ENCODE measurements at places on chromosomes 3 and 15.

DNA sequence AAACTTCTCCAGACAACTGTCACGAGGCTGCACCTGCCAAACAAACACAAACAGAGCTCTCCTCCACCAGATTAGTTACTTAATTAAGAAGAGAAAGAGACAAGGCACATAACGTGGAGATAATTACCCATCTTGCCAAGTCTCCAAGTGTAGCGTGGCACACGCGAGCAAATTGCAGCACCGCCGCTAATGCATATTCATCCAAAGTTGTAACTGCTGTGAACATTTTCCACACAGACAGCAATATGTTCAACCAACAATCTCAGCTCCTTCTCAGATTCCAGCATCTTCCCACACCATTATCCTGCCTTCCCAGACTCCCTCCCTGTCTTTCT lies 309.6 kb upstream of the TLE3 start:
- DNase-seq, result no peak

- peak; percentile 88 for DNase-seq
Measured at GRCh38 chr3:64462203-64462602, 225.6 kb downstream of the ADAMTS9 start.

GRCh38 chr3:53193466-53194209 lies 32.6 kb downstream of the PRKCD start:
- no peak for DNase-seq

GRCh38 chr15:82566690-82567089 lies 26.4 kb upstream of the RPS17 start:
- DNase-seq, result no peak

GRCh38 chr3:10235551-10235950 lies 12.7 kb upstream of the TATDN2 start:
- no peak for DNase-seq

GRCh38 chr3:190097617-190098016 lies 23.1 kb downstream of the P3H2 start:
- no peak for DNase-seq

GRCh38 chr3:185498503-185499396 lies at the start of gene TMEM41A:
TSS of gene TMEM41A (minus strand) at chr3:185499035. CDS start at chr3:185498961, 74 bp downstream.
- DNase-seq, result peak; percentile 49

DNA sequence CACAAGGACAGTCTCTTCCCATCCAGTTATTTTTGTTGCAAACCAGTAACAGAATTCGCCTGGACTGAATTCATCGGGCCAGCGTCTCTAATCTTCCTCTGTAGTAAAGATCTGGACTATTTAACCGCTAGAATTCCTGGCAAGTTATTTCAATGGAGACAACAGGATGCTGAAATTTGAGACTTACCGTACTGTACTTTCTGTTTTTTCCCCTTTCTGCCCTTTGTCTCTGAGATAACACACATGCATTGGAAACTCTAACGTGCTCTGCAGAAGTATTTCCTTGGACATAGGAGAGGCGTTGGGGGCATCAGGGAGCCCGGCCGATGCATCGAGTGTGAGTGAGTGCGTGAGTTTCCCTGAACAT lies 61.5 kb downstream of the ASB7 start:
- DNase-seq, result no peak

- no peak for DNase-seq
Measured at GRCh38 chr3:126946405-126946804, 36.5 kb upstream of the PLXNA1 start.

GRCh38 chr3:39718674-39719595 lies 90.5 kb upstream of the MYRIP start:
- peak; percentile 60 for DNase-seq

GRCh38 chr3:187833799-187834578 lies 88.7 kb upstream of the BCL6 start:
- no peak for DNase-seq

GRCh38 chr3:182650568-182651128 lies 142.7 kb upstream of the ATP11B start:
- no peak for DNase-seq

GRCh38 chr3:63096248-63097058 lies 181.7 kb upstream of the SYNPR start:
- DNase-seq, result no peak

GRCh38 chr15:70056091-70056680 lies 41.5 kb downstream of the TLE3 start:
- no peak for DNase-seq

- no peak for DNase-seq
Measured at GRCh38 chr3:145471976-145472375, 689.0 kb downstream of the PLOD2 start.

- DNase-seq, result no peak
Measured at GRCh38 chr3:135966271-135966961, 888 bp downstream of the PPP2R3A start.

DNA sequence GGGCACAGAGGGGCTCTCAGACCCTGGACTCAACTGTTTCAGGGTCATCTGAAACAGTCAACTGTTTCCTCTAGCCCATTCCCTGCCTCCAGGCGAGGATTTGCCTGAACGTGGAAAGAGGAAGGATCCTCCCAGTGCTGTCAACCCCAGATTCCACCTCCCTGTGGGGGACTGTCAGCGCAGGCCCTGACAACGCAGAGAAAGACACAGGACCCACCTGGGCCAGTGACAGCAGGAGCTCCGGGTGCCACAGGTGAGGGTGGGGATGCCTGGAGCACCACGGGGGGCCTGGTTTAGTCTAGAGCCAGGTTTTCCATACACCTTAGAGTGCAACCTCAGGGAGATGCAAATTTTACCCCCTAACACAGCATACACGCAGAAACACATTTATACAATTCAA lies 19.5 kb upstream of the LAMP3 start:
- no peak for DNase-seq

DNA sequence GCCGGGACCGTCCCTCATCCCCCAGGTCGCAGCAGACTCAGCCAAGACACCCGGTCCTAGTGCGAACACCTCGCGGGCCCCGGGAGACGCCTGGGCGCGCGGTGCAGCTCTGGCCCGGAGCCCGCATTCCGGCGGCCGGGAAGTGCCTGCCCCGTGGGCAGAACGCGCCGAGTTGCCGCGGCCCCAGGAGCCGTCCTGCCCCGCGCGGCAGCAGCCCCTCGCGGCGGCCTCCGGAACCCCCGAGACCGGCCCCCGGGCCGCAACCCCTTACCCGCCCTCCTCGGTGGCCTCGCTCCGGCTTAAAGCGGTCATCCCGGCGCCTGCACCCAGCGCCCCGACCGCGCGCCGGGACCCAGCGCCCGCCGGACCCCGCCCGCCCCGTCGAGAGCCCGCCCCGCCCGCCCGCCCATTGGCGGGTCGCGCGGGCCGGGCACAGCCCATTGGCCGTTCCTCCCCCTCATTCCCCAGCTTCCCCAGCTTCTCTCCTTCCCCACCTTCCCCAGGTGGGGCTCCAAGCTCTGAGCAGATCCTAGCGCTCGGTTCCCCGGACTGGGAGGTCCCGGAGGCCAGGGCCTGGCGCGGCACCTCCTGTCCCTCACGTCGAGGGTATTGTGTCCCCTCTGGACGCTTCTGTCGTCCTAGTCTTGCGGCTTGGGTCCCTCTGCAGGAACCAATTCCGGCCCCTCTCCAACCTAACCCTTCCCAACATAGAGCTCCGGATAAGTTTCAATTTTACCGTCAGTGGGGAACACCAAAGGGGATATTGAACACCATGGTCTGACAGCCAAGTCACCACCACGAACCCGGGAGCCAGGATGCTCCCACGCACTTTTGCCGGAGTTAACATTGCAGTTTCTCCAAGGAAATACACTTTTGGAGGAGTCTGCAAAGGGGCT lies at the start of gene GRAMD2A:
GRAMD2A (minus strand) TSS at position 328 of the 896 bp plus-strand sequence.
- no peak for DNase-seq

DNA sequence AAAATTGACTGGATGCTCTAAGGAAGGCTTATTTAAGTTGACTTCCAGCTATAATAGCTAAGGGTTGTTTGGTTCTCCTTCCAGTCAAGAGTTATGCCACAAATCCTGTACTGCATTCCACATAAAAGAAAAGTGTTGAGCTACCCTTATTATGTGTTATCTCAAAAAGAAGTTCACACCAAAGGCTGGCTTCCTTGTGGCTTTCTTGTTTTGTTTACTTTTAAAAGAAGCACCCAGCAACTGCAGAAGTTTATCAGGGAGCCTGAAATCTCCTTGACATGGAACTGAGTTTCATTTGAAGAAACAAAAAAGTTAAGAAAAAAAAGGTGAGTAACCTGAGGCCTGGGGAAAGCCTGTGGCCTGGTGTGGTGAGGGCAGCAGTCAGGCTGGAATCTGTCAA lies 10.2 kb downstream of the MGLL start:
- no peak for DNase-seq

DNA sequence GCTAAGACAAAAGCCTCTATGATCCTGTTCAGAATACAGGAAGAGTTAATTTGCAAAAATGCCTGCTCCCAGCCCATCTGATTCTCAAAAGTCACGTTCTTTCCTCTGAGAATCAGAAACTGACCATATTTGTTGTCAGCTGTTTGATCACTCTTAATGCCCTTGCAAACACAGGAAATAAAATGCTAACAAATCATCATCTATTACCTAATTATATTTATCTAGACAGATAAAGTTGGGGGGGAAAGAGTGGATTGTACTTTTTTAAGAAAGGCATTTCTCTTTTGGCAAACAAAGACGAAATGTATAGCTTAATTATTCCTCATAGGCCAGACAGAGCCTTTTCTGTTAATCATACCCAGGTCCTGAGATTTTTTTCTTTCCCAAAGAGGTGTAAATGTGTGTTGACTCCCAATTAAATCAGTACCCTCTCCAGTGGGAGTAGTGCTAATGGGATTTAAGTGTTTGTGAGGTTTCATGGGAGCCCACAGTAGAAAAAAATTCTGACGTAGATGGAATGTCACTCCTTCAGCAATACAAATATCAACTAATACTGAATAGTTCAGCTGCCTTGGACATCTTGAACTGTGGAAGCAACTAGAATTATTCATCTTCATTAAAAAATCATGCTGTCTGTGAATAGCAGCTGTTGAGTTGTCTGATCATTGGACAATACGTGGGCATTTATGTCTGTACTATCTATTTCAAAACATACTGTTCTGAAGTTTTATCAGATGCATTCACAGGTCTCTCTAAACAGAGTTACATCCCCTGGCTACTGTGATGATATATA lies 22.5 kb upstream of the BNIP2 start:
- DNase-seq, result no peak

GRCh38 chr15:62391641-62392262 lies 226.7 kb upstream of the C2CD4B start:
- no peak for DNase-seq

DNA sequence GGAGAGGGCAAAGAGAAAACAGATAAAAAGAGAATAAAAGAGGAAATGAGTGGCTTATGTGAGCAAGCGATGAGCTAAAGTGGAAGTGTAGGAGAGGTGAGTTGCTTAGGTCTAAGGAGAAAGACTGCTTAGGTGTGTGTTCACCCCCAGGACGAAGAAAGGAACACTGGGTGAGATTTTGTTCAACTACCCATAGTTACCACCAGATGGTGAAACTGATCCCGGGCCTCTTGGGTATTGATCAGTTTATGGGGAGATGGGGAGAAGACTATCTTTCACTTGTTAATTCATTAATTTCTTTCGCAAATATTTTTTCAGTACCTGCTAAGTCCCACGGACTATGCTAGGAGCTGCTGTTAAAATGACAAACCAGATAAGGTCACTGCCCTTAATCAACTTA lies 33.9 kb downstream of the GAP43 start:
- no peak for DNase-seq

DNA sequence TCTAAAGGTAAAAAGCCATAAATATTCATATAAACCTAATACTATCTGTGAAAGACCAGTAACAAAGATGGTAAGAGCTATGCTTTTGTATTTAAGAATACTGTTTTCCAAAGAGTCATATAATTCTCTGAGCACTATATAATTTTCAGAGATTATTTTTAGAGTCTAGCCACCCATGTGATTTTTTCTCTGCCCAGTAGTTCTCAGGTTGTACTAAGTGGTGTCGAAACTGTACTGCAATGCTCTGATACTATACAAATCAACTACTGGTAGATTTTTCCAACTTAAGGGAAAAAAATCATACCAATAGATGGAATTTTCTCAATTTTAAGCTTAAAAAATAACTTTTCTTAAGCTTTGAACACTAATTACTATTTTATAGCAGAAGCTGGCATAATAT lies 104.8 kb downstream of the MYO5A start:
- no peak for DNase-seq

GRCh38 chr15:38254051-38254883 lies 1.6 kb downstream of the SPRED1 start:
- no peak for DNase-seq

DNA sequence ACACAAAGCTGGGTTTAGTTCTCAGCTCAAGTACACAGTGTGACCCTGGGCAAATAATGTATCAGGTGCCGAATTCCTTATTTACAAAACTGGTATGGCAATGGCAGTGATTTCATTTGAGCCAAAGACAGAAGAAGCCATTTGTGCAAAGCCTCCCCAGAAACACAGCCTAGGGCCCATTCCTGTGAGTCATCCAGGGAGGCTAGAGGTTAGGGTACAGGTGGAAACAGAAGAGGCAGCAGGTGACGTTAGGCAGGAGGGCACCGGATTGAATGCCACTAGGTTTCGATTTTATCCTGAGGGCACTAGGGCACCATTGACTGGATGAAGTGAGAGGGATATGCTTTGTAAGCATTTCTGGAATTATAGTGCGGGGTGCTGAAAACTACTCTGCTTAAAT lies 766.9 kb upstream of the NR2F2 start:
- DNase-seq, result no peak

GRCh38 chr3:88882121-88882520 lies 225.3 kb upstream of the EPHA3 start:
- DNase-seq, result no peak

DNA sequence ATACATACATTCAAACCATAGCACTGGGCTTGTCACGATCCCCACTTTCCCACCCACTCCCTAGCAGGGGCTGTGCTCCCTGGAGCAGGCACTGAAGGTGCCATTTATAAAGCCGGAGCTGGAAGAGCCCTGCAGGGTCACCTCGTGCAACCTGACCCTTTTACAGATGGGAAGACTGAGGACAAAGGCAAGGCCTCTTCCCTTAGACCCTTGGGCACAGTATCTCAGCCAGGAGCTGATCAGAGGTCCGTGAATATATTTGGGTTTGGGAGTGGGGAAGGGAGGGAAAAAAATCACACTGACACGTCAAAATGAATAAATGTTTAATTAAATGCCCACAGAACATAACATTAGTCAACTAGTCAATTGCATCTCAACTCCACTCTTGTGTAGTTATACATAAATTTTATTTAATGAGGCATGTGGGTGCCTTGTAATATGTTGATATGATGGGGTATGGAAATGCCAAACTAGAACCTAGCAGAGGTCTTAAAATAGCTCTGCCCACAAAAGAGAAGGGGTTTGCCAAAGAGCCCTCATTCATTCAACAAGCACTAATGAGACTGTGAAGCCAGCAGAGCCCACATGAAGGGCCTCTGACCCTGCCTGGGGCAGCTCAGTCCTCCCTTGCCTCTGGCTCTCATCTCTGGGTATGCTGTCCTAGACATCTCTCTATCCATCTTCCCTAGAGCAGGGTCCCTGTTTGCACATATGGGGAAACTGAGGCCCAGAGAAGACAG lies 119.4 kb downstream of the NUP210 start:
- DNase-seq, result no peak

GRCh38 chr15:85752124-85752475 lies 42.6 kb downstream of the KLHL25 start:
- no peak for DNase-seq

- DNase-seq, result peak; percentile 100
Measured at GRCh38 chr3:61574854-61575253, 13.5 kb downstream of the PTPRG start.

Data from HS-5 (cell line).